ENCODE measurements at places on chromosomes 1 and 21.
A peak's percentile ranks its signal among the peaks of the same experiment; 100 is the strongest.

- no peak for DNase-seq
Measured at GRCh38 chr1:211511030-211511700, 19.2 kb upstream of the RD3 start.

DNA sequence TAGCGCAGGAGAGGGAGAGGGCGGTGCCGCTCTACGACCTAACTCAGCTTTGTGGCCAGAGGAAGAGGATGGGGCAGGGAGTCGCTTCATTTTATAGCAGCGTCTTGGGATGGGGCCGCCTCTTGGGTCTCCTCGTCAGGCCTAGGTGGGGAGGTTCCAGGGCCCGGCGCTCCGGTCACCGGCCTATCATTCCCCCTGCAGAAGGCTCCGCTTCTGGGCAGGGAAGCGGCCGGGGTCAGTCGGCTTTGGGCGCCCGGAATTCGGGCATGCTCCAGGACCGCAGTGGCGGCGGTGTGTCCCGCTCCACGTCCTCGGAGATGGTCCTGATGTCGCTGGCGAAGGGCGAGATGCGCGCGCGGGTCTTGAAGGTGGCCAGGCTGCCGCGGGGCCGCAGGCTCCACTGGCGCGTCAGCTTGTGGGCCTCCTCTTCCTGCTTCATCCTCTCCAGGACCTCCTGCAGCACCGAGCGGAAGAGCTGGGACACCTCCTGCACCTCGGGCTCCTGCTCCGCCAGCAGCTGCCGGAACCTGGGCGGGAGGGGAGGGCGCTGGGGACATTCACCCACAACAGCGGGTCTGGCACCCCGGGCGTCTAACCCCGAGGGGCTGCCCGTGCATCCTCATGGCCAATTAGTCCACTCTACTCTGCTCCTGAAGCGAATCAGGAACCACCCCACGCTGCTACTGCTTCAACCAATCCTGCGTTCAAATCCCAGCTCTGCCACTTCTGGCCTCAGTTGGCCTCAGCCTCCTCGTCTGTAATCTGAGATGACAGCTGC is 13.0 kb downstream of the RD3 start:
- no peak for DNase-seq

DNA sequence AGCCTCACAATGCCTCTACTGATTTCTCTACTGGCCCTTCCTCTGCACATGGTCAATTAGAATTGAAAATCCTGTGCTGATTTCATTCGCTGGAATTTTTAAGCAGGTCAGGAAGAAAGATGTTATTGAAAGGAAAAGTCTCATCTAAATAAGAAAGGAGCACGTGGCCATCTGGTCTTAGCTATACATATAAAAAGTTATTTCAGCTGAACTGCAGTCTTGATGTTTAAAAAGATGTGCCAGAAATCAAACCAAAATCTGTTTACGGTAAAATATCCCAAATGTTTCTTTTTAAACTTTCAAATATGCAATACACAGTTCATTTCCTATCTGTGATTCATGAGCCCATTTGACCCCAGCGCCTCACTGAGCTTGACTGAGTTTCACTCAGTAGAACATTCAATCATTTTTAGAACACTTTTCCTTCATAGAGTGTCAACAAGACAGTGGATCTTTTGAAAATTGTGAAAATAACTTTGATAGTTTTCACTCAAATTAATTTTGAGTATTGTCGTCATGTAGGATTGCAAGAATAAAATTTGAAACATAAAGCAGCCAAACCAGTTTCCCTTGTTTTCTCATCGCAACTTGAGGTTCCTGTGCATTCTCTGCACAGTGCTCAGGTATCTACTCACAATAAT is 293.6 kb downstream of the PTPRC start:
- no peak for DNase-seq

- no peak for DNase-seq
Measured at GRCh38 chr1:205601205-205601604, 30.6 kb downstream of the ELK4 start.

GRCh38 chr1:10794724-10795275 is 1.6 kb downstream of the CASZ1 start:
- DNase-seq = no peak

DNA sequence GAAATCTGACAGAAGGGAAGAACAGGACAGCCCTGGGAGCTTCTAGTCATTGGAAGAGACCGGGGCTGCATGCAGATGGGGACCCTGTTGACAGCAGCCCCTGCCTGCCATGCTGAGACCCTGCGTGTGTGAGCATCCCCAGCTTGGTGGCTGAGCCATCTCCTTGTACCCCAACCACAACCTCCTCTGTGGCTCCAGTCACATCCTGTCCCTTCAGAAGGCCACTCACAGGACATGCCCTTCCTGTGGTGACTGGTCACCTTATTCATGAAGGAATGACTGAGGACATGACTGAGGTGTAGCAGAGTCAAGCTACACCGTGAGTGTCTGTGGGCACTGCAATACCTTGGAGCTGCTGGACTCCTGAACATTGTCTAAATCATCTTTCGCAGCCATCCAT is 141.8 kb upstream of the ERRFI1 start:
- DNase-seq = no peak

- no peak for DNase-seq
Measured at GRCh38 chr1:108824051-108824450, 32.8 kb downstream of the AKNAD1 start.

- DNase-seq = no peak
Measured at GRCh38 chr1:169240449-169241232, 127.0 kb downstream of the NME7 start.

GRCh38 chr1:35544976-35545375 is 12.2 kb downstream of the KIAA0319L start:
- DNase-seq = no peak

DNA sequence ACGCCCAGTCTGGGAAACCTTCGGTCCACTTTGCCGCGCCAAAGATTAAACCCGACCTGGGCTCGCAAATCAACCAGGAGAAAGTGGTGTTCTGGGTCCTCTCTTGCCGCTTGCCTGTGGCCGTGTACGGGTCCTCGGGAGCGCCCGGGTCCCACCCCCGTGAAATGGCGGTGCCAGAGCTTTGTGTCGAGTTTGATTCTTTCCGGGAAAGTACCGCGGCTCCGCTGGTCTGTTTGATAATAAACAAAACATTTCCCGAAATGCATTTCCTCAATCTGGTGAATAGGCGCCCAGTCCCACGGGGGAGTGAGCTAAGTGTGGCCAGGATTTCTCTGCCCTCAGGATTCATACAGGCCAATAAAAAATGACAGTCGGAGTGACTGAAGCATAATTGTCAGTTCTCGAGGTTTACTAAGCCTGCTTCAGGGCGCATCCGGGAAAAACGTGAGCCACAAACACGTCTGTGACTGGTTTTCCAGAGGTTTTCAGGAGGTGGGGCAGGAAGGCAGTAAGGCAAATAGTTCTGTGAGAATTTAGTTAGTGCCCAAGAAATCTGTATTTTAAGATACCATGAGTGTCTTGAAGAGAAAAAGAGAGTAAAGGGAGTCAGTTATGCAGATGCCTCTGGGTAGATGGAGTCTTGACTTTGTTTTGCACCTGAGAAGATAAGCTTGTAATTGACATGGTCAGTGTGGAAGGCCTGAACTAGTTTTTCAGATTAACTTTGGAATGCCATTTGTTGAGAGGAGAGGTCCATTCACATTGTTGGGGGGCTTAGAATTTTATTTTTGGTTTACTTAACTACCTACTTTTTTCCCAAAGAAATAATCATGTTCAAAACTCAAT is 675 bp downstream of the IFNAR1 start:
- peak; percentile 52 for DNase-seq

DNA sequence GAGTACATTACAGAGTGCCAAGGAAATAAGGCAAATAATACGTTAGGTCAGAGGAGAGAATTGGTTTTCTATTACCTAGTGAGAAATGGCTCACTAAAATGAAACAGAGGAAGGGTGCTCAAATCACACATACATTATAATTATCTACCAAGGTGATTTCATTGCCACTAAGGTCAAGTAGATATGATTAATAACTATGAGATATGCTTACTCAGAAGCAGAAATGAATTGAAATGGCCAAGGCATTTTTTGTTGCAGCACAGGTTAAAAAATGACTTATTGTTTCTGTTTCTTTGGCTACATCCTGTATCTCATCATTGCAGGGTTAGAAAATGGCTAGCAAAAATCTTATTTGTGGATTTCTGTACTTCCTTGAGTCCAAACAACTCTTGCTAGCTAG is 154.5 kb upstream of the GORAB start:
- DNase-seq = no peak

- no peak for DNase-seq
Measured at GRCh38 chr1:31005617-31006166, 59.8 kb downstream of the PUM1 start.

All from activated CD8-positive, alpha-beta memory T cell treated with anti-CD3 and anti-CD28 coated beads for 1 hour (primary cell).